ENCODE measurements at places on chromosomes 12 and 14. TPM values are rescaled to one million over a fixed set of nuclear protein-coding genes. Genes with fewer than 3 reads are reported as not detected.

ACRBP gene
- total RNA-seq, result 3.3 TPM

PSEN1 gene
- 31.6 TPM for total RNA-seq

GLIPR1L1 gene
- total RNA-seq, result not detected

MYRFL gene
- total RNA-seq, result not detected

TAS2R10 gene
- total RNA-seq, result not detected

ACVRL1 gene
- total RNA-seq, result not detected

TCL1B gene
- not detected for total RNA-seq

KRT3 gene
- not detected for total RNA-seq

SLC6A12 gene
- 0.37 TPM for total RNA-seq

TCL1A gene
- not detected for total RNA-seq

IFNG-AS1 gene
- not detected for total RNA-seq

BIN2 gene
- 48.8 TPM for total RNA-seq

TRIAP1 gene
- total RNA-seq, result 20.9 TPM

GRCh38 chr12:116184763-116185162 is 92.7 kb downstream of the MED13L start:
- no peak for DNase-seq

DNA sequence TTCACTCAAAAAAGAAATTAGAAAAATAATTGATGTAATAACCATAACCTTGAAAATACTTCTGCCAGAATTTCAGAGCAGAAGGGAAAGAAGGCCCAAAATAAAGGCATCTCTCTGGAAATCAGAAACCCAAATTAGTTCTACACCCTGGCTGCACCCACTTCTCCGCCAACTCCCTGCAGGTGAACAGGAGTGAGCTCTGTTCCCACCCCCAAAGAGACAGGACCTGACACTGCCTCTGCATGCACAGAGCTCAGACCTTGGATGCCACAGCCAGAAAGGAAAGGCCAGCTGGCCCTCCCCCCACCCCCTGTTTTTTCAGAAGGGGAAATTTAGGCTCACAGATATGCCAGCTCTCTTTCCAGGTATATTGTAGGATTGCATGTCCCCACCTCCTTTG is 228.2 kb downstream of the BCL11B start:
- DNase-seq, result no peak

DNA sequence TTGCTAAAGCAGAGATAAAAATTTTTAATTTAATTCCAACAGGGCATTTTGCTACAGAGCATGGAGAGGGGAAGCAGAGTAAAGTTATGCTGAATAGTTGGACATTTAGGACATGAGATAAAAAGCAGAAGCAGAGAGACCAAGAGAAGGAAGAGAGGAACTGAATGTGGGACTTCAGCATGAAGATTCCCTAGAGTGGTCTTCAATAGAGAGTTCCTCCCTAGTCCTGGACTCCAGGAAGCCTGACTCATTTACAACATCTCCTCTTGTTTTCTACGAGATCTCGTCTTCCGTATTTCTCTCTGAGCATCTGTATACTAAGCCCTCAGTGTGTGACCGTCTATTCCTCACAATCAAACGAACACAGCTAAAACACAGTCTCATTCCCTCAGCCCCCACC is 35.2 kb upstream of the IFT81 start:
- no peak for DNase-seq

DNA sequence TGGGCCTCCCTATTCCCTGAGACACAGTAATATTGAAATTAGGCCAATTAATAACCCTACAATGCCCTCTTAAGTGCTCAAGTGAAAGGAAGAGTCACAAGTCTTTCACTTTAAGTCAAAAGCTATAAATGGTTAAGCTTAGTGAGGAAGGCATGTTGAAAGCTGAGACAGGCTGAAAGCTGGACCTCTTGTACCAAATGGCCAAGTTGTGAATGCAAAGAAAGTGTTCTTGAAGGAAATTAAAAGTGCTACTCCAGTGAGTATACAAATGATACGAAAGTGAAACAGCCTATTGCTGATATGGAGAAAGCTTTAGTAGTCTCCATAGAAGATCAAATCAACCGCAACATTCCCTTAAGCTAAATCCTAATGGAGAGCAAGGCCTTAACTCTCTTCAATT is 140.8 kb downstream of the PTCSC3 start:
- no peak for DNase-seq

- DNase-seq, result no peak
Observed at GRCh38 chr14:58200480-58200841, 512 bp downstream of the ACTR10 start.

DNA sequence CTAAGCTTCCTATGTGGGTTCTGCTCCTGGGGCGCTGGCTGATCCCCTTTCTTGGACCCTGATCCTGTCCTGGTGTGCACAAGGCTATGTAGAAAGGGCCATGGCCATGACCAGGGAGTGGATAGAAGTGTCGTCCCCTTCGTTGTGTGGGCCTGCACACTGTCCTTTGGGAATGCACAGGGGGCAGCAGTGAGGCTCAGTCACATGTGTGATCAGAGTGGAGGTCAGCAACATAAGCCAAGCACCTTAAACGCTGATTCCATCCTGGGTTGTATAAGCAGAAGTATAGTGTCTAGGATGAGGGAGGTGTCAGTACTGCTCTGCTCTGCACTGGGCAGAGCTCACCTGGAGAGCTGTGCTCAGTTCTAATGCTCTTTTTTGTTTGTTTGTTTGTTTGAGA is 48.4 kb downstream of the ESRRB start:
- no peak for DNase-seq

DNA sequence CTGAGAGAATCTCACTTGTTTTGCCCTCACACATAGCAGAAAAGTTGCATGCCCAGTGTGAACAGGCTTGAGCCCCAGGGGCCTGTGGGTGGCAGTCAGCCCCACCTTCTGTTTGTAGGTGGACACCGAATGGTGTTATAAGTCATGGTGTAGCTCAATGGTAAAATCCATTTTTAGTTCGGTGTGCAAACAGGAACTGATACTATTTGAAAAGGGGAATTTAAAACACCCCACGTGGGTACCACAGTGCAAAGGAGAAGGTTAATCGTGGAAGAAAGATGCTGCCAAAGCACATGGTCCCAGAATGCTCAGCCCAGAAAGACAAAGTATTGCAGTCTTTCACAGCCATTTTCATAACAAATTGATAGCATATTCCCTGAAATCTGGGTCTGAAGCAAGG is 71.8 kb upstream of the GZMB start:
- no peak for DNase-seq

DNA sequence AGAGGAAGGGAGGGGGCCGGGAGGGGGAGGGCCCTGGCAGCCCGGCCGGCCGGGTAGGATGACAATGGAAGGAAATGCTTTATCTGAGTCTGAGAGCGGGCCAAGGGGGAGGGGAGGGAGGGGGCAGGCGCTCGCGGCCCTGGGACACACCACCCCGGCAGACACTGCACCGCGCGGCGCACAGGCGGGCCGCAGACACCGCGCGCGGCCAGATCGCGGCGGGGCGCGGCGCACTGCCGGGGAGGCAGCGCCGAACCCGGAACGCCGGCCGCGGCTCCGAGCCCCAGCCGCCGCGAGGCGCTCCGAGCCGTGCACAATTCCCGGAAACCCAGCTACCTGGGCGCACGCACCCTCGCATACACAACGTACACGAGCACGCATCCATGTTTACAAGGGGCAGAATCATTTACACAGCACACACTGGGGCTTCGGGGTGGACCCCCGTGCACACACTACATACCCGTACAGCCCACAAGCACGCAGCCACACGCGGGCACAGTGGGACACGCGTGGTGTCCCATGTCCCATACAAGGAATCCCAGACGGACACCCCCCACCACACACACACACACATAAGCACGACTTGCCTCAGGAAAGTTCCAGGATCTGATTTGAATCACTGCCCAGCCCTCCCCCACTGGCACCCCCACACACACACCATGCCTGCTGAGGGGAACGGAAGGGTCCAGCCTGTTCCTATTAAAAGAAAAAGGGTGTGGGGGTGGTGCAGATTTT is at the start of gene HDAC7:
HDAC7 (minus strand) TSS at position 8 of the 735 bp plus-strand sequence. CDS start 118 bp downstream, outside the sequence.
- DNase-seq, result peak; percentile 90

GRCh38 chr12:75579552-75579951 is 68.1 kb upstream of the KRR1 start:
- no peak for DNase-seq

- DNase-seq, result no peak
Observed at GRCh38 chr12:3119756-3120601, 42.8 kb downstream of the TSPAN9 start.

DNA sequence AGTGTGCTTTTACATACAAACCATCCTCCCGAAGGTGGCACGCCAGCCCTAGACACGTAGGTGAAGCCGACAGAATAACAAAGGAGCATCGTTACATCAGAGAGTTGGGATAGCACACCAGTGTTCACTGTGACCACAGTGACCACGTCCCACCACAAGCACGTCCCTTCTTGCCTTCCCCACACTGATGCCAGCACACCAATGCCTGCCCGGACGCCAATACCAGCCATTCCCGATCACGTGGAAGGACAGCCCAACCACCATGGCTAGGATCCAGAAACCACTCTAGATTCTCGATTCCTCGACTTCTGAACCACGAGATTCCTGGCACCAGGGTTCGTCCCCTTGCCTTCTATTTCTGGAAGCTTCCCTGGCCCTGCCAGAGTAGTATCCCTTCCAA is 48.0 kb upstream of the GPR68 start:
- DNase-seq, result no peak

GRCh38 chr14:96273629-96274028 is 17.6 kb downstream of the BDKRB1 start:
- no peak for DNase-seq

DNA sequence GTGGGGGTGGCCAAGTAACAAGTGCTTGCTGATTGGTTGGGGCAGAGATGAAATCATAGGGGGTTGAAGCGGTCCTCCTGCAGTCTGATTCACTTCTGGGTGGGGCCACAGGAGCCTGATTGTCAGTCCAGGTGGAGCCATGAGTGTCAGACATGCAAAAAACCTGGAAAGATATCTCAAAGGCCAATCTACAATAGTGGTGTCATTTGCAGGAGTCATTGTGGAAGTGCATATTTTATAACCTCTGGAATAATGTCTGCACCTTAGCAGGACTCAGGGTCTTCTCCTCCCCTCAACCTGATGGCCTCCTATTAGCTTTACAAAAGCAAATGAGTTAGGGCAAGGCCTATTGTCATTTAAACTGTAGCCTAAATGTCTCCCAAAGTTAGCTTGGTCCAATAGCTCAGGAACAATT is 241.4 kb downstream of the NUAK1 start:
- no peak for DNase-seq
